ENCODE measurements at places on chromosomes 16 and 17. TPM values are rescaled to one million over a fixed set of nuclear protein-coding genes. Genes with fewer than 3 reads are reported as not detected.
A peak's percentile ranks its signal among the peaks of the same experiment; 100 is the strongest.

- H3K36me3 ChIP-seq = peaks cover 60% of the 10 kb centered on the region
- H3K27ac ChIP-seq = peak overlapping the region; percentile 34
- no peaks in the 10 kb centered on the region for H3K27me3 ChIP-seq
- DNase-seq = no peak
- H3K4me3 ChIP-seq = no peak overlapping the region
- no peaks in the 10 kb centered on the region for H3K4me1 ChIP-seq
Measured at GRCh38 chr17:77196251-77196650, 55.5 kb downstream of the SEC14L1 start.

GRCh38 chr16:24394341-24394740 lies 138.2 kb downstream of the CACNG3 start:
- H3K36me3 ChIP-seq = no peaks in the 10 kb centered on the region
- H3K27me3 ChIP-seq = peaks cover 21% of the 10 kb centered on the region
- H3K27ac ChIP-seq = no peak overlapping the region
- DNase-seq = no peak
- no peaks in the 10 kb centered on the region for H3K4me1 ChIP-seq
- H3K4me3 ChIP-seq = no peak overlapping the region

- H3K36me3 ChIP-seq = no peaks in the 10 kb centered on the region
- peaks cover 48% of the 10 kb centered on the region for H3K27me3 ChIP-seq
- H3K4me1 ChIP-seq = peaks cover 3% of the 10 kb centered on the region
- no peak overlapping the region for H3K27ac ChIP-seq
Measured at GRCh38 chr16:1106659-1107058, 10.6 kb upstream of the C1QTNF8 start.

DNA sequence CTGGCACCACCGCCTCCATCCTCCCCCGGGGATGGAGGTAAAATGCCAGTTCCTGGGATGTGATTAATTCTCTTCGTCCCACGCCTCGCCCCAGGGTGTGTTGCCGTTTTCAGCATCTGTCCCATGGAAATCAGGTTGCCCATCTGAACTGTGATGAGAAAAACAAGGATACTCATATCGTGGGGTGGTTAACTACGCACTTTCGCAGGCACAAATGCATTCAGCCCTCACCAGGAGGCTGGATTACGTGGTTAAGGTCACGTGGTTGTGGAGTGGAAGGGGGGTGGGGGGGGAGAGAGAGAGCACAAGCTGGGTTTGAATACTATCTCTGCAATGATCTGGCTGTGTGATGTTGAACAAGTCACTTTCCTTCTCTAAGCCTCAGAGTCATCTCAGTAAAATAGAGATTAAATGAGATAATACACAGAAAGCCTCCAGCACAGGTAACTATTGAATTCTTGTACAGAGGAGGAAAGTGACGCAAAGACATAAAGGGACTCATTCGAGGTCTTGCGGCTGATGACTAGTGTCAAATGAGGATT lies 74.7 kb downstream of the BMERB1 start:
- H3K36me3 ChIP-seq = no peaks in the 10 kb centered on the region
- H3K4me1 ChIP-seq = no peaks in the 10 kb centered on the region
- no peak overlapping the region for H3K4me3 ChIP-seq
- no peak for DNase-seq
- H3K27ac ChIP-seq = no peak overlapping the region
- H3K27me3 ChIP-seq = peaks cover 38% of the 10 kb centered on the region

DNA sequence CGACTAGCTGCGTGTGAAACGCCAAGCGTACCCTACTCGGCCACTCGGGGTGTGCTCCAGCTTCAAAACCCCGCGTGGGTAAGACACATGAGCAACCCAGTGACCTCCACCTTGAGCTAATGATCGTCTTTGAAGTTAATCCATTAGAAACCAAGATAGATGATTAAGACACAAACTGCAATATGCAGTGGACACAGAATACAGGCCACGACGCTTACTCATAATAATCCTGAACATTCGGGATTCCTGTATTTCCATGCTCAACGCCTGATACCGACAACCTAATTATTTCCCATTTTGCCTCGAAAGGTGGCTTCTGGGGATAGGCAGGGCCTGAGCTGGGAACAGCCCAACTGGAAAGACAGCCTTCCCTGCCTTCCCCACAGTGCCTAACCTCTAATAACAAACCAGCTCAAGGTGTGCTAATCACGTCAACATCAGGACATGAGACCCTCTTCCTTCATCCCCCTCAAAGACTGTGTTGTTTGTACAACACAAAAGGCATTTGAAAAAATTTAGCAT lies 504 bp upstream of the COPRS start:
- H3K4me1 ChIP-seq = peaks cover 18% of the 10 kb centered on the region
- H3K4me3 ChIP-seq = peak overlapping the region; percentile 74
- H3K27ac ChIP-seq = peak overlapping the region; percentile 52
- H3K27me3 ChIP-seq = no peaks in the 10 kb centered on the region
- H3K36me3 ChIP-seq = peaks cover 11% of the 10 kb centered on the region

GRCh38 chr17:79654960-79655382 lies 44.1 kb upstream of the RBFOX3 start:
- no peak for DNase-seq
- no peaks in the 10 kb centered on the region for H3K36me3 ChIP-seq
- no peak overlapping the region for H3K4me3 ChIP-seq
- H3K4me1 ChIP-seq = peaks cover 10% of the 10 kb centered on the region

- no peak overlapping the region for H3K27ac ChIP-seq
- H3K4me1 ChIP-seq = no peaks in the 10 kb centered on the region
- H3K27me3 ChIP-seq = no peaks in the 10 kb centered on the region
Measured at GRCh38 chr17:60193482-60193881, 43.7 kb downstream of the CA4 start.

DNA sequence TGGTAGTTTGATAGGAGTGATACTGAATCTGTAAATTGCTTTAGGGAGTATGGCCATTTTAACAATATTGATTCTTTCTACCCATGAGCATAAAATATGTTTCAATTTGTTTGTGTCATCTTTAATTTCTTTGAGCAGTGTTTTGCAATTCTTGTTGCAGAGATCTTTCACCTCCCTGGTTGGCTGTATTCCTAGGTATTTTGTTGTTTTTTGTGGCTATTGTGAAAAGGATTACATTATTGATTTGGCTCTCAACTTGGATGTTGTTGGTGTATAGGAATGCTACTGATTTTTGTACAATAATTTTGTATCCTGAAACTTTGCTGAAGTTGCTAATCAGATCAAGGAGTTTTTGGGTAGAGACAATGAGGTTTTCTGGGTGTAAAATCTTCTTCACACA lies 3.2 kb downstream of the KRTAP9-9 start:
- no peak overlapping the region for H3K4me3 ChIP-seq
- no peaks in the 10 kb centered on the region for H3K4me1 ChIP-seq
- peaks cover 45% of the 10 kb centered on the region for H3K27me3 ChIP-seq
- no peaks in the 10 kb centered on the region for H3K36me3 ChIP-seq
- no peak overlapping the region for H3K27ac ChIP-seq

- H3K36me3 ChIP-seq = peaks cover 5% of the 10 kb centered on the region
- no peak overlapping the region for H3K4me3 ChIP-seq
- DNase-seq = no peak
- H3K27ac ChIP-seq = no peak overlapping the region
- H3K27me3 ChIP-seq = no peaks in the 10 kb centered on the region
Measured at GRCh38 chr17:57400648-57401047, 144.3 kb downstream of the MSI2 start.

DNA sequence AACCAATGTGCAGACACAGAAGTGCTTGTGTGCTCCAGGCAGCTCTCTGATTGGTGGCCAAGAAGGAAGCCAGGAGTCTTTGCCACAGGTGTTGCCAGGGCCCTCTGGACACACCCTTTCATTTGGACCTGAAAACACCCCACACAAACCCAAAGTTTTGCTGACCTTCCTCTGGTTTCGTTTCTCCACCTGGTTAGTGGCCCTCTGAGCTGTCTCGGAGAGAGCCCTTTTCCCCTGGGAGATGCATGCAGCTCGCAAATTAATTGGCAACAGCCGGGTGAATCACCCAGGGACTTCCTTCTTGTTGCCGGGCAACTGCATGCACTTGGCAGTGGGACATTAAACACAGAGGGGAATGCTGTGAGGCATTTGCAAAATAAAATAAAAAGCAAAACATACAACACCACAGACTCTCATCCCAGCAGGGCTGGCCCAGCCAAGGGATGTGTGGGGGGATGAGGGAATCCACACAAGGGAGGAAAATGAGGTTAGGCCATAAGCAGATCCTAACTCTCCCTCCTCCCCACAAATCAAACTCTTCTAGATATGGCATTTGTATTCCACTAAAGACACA lies 286.6 kb downstream of the SOX9 start:
- H3K27ac ChIP-seq = peak overlapping the region; percentile 63
- no peaks in the 10 kb centered on the region for H3K27me3 ChIP-seq
- peaks cover 34% of the 10 kb centered on the region for H3K4me1 ChIP-seq
- H3K36me3 ChIP-seq = peaks cover 6% of the 10 kb centered on the region

- H3K4me1 ChIP-seq = peaks cover 20% of the 10 kb centered on the region
- H3K27ac ChIP-seq = no peak overlapping the region
- no peak for DNase-seq
- H3K36me3 ChIP-seq = peaks cover 44% of the 10 kb centered on the region
- peaks cover 27% of the 10 kb centered on the region for H3K27me3 ChIP-seq
Measured at GRCh38 chr17:57277923-57278604, 21.7 kb downstream of the MSI2 start.

- peaks cover 2% of the 10 kb centered on the region for H3K36me3 ChIP-seq
- no peak overlapping the region for H3K27ac ChIP-seq
- peaks cover 14% of the 10 kb centered on the region for H3K27me3 ChIP-seq
- H3K4me1 ChIP-seq = peaks cover 23% of the 10 kb centered on the region
- no peak overlapping the region for H3K4me3 ChIP-seq
Measured at GRCh38 chr16:87056083-87056482, 261.1 kb downstream of the C16orf95 start.

DNA sequence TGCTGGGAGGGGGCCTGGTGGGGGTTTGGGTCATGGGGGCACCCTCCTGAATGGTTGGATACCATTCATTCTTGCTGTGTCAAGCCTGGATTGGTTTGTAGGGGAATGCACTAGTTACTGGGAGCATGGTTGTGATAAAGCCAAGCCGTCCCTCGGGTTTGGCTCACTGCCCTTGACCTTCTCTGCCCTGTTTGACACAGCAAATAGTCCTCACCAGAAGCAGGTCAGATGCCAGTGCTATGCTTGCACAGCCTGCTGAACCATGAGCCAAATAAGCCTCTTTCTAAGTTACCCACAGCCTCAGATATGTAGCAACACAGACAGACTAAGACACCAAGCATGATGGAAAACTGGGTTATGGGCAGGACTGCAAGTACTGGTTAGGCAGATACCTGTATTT lies 14.6 kb downstream of the ZNF778 start:
- no peak for DNase-seq
- no peaks in the 10 kb centered on the region for H3K27me3 ChIP-seq
- no peak overlapping the region for H3K4me3 ChIP-seq

DNA sequence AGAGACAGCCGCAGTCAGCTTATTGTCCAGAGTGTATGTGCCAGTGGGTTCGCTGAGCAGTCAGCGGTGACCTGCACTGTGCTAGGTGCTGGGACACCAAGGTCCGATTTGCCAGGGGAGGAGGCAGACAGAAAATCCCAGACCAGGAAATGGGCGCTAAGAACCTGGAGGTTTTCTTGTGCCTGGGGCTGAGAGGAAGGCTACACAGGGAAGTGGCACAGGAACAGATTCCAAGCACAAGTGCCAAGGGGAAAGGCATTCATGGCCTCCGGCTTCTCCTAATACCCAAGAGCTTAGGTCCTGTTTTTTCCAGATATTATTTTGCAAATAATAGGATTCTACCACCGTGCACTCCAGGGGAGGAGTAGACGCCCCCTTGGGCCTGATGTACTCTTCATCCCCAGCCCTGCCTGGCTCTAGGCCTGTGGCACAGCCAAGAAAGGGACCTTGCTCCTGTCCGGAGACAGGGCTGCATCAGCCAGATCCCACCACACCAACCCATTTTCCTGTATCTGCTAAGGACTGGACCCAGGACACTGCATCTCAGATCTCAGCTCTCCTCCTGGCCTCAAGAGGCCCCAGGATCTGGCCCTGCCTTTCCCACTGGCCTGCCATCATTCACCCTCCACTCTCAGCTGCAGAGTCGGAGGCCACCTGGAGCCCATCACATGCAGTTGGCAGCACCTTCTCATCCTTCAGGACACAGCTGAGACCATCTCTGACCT lies 187.2 kb downstream of the NTN1 start:
- peaks cover 36% of the 10 kb centered on the region for H3K27me3 ChIP-seq
- H3K27ac ChIP-seq = no peak overlapping the region
- H3K4me1 ChIP-seq = no peaks in the 10 kb centered on the region
- no peak for DNase-seq
- H3K4me3 ChIP-seq = no peak overlapping the region

GRCh38 chr16:56830669-56831068 lies 34.3 kb upstream of the SLC12A3 start:
- DNase-seq = no peak
- H3K36me3 ChIP-seq = peaks cover 44% of the 10 kb centered on the region
- no peaks in the 10 kb centered on the region for H3K27me3 ChIP-seq
- H3K4me1 ChIP-seq = peaks cover 6% of the 10 kb centered on the region
- peak overlapping the region; percentile 5 for H3K27ac ChIP-seq

DNA sequence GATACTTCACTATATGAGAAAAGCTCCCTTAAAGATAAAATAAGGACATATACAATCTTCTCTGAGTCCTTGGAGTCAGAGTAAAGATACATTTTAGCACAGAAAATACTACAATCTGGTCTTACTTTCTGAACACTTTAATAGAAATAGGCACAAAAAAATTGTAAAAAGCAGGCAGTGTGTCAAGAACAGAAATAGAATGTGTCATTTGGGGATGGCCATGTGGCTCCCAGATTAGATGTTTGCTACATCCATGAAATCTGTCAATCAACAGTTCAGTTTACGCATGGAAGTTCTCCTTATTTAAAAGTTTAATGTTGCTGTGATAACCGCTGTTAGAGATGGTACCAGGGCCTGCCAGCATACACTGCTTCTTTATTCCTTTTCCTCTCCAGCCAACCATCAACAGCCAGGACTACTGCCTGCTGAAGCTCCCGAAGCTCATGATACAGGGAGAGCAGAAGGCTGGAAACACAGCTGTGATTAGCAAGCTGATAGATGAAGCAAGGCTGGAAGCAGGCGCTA lies 278.5 kb downstream of the CEP112 start:
- H3K27me3 ChIP-seq = no peaks in the 10 kb centered on the region
- no peak overlapping the region for H3K27ac ChIP-seq
- H3K4me1 ChIP-seq = peaks cover 5% of the 10 kb centered on the region
- H3K4me3 ChIP-seq = no peak overlapping the region
- peaks cover 10% of the 10 kb centered on the region for H3K36me3 ChIP-seq

The EXOC3L1 gene
- total RNA-seq = not detected

The SKA2 gene
- total RNA-seq = 61.7 TPM

The CNTNAP1 gene
- 20.5 TPM for total RNA-seq

The MNT gene
- 49.1 TPM for total RNA-seq

The NKIRAS2 gene
- 47.2 TPM for total RNA-seq

The ZNF821 gene
- 27.1 TPM for total RNA-seq

The LHX1 gene
- not detected for total RNA-seq

The LRRC37A2 gene
- 24.5 TPM for total RNA-seq

The PRDM7 gene
- not detected for total RNA-seq

The CCL15 gene
- not detected for total RNA-seq

The PRSS33 gene
- total RNA-seq = not detected

The MYADML2 gene
- not detected for total RNA-seq

The SLC12A3 gene
- not detected for total RNA-seq

The TMEM114 gene
- total RNA-seq = not detected

The FBXO31 gene
- total RNA-seq = 37.3 TPM

All from mesothelial cell of epicardium (in vitro differentiated cells).